GM23338 (cell line): ENCODE measurements at places on chromosomes 12 and 14. TPM values are rescaled to one million over a fixed set of nuclear protein-coding genes. Genes with fewer than 3 reads are reported as not detected.

CLEC6A gene
- 0.19 TPM in 1 of 2 replicates, not detected in the other for total RNA-seq

MCRS1 gene
- total RNA-seq: 97.6 and 105 TPM in 2 replicates

AQP5 gene
- 2.2 and 2.7 TPM in 2 replicates for total RNA-seq

DNA sequence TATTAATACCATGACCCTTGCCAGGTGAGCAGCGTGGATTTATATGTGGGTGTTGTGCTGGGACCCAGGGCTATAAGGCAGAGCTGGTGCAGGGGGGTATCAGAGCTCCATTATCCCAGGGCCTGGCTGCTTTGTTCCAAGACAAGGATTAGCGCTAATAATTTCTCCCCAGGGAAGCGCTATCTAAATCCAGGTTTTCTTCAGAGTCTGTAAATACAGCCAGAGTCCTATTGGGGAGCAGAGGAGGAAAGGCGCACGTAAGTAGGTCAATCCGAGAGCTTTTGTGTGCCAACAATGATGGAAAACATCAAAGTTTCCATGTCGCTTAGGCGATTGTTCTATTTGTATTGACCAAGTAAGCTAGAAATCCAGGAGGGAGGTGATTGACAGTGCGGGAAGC, 1009.7 kb downstream of the VRK1 start:
- DNase-seq: no peak

DNA sequence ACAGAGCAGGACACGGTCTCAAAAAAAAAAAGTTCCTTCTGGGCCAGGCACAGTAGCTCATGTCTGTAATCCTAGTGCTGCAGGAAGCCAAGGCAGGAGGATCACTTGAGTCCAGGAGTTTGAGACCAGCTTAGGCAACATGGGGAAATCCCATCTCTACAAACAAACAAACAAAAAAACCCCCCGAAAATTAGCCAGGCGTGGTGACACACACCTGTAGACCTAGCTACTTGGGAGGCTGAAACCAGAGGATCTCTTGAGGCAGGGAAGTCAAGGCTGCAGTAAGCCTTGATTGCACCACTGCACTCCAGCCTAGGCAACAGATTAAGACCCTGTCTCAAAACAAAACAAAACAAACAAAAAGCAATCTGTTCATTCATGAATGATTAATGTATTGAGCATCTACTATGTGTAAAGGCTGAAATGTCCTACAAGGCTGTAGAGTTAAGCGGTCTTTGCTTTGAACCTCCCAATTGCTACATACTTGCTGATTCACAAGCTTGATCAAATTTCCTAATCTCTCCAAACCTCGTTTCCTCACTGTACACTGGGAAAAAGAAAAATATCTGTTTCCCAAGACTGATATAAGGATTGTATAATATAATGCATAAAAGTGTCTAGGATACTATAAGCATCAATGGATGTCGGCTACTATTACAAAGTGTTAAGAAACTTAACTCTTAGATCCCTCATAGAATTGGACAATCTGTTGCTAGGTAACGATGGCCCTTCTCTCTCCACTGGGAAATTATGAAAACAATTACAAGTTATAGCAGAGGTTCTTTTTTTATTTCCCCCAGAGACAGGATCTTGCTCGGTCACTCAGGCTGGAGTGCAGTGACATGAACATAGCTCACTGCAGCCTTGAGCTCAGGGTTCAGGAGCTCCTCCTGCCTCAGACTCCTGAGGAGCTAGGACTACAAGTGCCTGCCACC, 7.9 kb upstream of the RILPL2 start:
- DNase-seq: no peak

DNA sequence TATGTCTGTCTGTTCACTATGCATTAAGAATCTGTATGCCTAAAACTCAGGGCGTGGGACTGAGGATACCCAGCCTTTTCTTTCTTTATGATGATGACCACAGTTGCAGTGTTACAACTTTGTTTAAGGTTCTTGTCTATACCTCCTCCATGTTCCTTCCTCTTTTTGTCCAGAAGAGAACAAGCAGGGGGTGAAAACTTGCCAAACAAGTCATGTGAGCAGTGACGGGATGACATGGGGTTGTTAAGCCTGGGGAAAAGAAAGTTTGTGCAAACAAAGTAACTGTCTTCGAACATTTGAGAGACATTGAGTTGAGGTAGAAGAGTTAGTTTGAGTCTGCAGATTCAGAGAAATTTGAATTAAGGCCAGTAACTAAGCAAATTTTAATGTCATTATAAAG, 505.5 kb downstream of the NPAS3 start:
- DNase-seq: no peak

- DNase-seq: peak; percentile 27
Observed at GRCh38 chr12:106954462-106955376, 988 bp upstream of the TMEM263 start.
